ENCODE measurements at places on chromosomes 2 and 18. TPM values are rescaled to one million over a fixed set of nuclear protein-coding genes. Genes with fewer than 3 reads are reported as not detected.
A peak's percentile ranks its signal among the peaks of the same experiment; 100 is the strongest.

TANK gene
- total RNA-seq = 242 TPM

DNA sequence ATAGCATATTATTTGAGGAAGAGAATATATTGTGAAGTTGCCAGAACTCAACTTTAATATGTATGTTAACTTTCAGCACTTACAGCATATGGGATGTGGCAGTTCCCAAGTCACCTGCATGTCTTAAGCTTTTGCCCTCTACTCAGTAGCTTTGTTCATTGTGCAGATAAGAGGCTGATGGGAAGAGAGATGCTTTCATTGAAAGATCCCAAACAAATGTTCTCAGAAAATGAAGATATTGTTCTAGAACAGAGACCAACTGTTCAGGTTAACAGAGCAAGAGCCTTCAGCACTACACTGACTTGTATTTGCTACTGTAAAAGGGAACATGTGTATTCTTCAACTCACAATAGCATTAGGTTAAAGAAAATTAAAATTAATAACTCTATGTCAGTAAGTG, 28.1 kb downstream of the GAREM1 start:
- no peak for DNase-seq

GPR45 gene
- total RNA-seq = not detected

DNA sequence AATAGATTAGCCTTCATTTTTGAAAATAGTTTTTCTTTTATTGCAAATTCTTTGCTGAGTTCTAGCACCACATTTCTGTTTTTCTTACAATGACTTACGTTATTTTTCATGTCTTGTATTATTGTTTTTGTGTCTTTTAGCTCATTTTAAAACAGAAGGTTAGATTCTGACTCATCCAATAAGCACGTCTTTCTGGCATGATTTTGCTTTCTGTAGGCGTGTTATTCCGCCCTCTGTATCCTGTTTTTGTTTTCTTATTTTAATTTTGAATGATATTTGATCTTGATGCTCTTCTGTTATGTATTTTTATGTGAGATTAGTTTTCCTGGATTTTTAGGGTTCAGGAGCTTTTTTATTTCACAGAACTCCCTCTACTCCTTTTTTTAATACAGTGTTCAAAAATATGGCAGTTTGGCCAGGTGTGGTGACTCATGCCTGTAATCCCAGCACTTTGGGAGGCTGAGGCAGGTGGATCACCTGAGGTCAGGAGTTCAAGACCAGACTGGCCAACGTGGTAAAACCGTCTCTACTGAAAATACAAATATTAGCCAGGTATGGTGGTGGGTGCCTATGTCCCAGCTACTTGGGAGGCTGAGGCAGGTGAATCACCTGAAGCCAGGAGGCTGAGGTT, 145.0 kb downstream of the CLIP4 start:
- no peak for DNase-seq

- DNase-seq = no peak
Observed at GRCh38 chr2:26533661-26534060, 55.7 kb upstream of the OTOF start.

EVA1A gene
- total RNA-seq = 5.2 TPM

- DNase-seq = no peak
Observed at GRCh38 chr2:107062173-107062572, 176.2 kb upstream of the ST6GAL2 start.

DNA sequence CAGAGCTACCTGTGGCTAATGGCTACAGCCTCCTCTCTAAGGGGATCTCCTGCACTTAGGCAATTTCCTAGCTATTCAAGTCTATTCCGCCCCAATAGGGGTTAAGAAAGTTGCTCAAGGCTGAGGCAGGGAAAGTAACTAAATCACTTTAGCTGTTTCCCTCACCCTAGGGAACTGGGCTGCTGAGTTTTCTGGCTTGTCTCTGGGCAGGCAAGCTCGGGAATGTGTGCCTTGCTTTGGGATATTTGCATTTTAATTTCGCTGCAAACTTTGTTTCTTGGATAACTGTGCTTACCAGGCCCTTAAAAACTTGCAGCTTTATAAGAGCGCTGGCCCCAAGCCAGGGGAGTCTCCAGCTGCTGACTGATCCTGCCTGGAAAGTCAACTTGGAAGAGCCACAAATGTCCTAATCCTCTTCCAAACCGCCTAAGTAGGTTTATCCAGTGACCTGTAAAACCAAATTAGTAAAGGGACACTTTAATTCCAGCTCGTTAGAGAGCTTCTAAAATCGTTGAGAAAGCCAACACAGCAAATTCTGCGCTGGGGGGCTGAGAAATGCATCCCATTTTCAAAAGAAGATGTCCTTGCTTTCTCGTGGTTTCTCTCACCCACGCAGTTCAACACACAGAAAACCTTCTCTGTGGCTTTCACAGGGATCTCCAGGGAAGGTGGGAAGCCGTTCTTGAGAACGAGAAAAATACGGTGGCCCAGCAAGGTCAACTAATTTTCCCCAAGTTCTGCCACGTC, 59.5 kb upstream of the SP3 start:
- DNase-seq = peak; percentile 87

DNA sequence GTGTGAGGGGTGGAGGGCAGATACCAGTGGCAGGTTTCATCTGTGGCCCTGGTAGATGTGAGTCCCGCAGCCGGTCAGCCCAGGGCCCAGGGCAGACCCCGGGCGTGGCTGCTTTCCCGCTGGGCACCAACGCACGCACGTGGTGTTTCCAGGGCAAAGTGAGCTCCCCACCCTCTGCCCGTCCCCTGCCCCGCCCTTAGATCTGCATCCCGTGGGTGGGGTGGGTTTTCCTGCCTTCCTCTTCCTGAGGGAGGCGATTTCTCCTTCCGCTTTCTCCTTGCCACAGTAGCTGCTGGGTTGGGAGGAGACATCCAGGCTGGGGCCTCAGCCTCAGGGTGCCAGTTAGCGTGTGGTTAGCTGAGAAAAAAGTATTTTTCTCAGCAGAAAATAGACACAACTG, 49.6 kb downstream of the ODC1 start:
- DNase-seq = no peak

CFAP210 gene
- 0.66 TPM for total RNA-seq

MYO7B gene
- total RNA-seq = not detected
